Stimulated activated CD8-positive, alpha-beta memory T cell treated with anti-CD3 and anti-CD28 coated beads, Interleukin-4, amount 100 ng/mL, for 24 hours (primary cell): ENCODE measurements at places on chromosomes 2 and 18.

- peak; percentile 88 for DNase-seq
These were observed at the start of the genes MDH1 and WDPCP for GRCh38 chr2:63588385-63589147. MDH1 (plus strand) TSS chr2:63588963; CDS start chr2:63589044, 81 bp downstream. WDPCP (minus strand) TSS chr2:63588477; CDS start chr2:63588271, 206 bp downstream.

DNA sequence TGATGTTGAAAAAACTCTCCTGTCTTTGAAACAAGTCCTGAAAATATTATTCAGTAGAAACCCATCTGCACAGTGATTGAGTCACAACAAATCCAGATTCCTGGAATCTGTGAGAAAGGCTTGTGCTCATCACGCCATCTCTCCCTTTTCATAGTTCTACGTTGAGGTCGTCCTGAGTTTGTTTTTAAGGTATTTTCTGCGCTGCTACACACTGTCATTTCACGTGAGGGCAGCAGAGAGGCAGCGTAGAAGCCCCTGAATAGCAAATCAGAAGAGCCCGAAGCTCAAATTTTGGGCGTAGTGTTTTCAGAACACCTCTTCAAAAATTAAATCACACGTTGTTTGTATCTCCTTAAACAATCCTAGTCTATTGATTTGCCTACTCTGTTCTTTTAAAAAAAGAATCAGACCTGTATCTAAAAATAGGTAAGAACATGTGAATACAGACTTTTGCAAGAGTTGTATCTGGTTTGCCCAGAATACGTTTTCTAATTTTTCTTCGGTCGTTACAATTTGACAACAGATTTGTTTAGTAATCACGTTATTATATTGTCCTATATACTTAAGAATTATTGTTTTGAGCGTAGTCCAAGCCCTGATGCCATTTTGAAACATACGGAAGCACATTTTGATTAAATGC is 61.6 kb upstream of the SLC38A11 start:
- DNase-seq = no peak

GRCh38 chr2:101706819-101707177 is 9.3 kb downstream of the MAP4K4 start:
- DNase-seq = no peak

GRCh38 chr2:11051280-11051679 is 104.0 kb upstream of the SLC66A3 start:
- DNase-seq = no peak

- DNase-seq = peak; percentile 26
These were observed 134.9 kb upstream of the ZNF236 start for GRCh38 chr18:76687304-76687962.

- peak; percentile 73 for DNase-seq
These were observed at the start of gene MAPRE3 for GRCh38 chr2:26970244-26970927. MAPRE3 (plus strand) TSS chr2:26970637; CDS start chr2:27022219, 51,582 bp downstream.

DNA sequence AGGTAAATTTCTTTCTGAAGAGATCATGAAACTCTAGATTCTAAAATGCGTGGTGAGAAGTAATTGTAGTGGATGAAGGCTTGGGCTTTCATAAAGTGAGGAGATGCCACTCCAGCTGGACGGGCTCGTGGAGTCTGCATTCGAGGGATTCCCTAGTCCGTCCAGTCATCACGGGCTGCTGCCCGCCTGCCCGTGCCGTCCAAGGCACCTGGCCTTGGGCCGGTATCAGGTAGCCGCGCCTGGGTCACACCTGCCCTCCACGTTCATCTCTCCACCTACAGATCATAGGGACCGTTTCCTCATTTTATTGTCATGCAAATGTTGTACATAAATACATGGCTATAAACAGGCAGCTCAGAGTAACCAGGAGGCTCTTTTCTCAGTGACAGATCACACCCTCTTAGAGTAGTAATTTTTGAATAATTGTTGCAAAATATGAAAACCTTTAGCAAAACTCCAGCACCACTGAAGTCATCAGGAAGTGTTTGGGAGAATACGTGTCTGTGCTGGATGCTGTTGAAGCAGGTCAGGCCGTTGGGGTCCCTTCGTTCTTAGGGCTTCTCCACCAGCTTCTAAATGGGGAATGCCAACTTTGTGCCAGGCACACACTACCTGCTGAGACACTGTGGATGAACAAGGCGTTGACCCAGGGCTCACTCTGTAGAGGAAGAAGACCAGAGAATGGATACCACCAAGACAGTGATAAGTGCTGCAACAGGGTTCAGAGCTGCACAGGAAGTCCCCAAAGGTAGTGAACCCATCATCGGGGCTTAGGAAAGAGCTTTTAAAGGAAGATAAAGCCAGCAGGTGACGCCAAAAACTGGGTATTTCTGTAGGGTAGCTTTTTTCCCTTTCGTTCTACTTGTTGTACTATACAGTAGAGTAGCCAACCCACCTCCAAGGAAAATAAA is 112.5 kb downstream of the FAM210A start:
- no peak for DNase-seq

DNA sequence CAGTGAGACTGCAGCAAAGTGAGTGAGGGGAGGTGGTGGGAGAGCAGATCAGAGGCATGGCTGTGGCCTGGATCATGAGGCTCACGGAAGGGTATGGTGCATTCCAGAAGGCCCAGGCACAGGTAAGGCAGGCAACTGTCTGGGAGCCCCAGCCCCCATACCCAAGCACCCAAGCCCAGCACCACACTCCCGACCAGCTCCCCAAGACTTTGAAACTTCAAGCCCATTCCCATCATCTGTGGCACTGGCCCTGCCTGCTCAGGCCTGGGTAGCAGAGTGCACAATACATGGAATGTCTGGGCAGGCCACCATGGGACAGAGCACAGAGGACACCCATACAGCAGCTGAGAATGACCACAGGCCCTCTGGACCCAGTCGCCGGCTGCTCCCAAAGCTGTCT is 202.6 kb upstream of the ARL4C start:
- no peak for DNase-seq

GRCh38 chr2:105410554-105410953 is 11.7 kb upstream of the FHL2 start:
- no peak for DNase-seq

DNA sequence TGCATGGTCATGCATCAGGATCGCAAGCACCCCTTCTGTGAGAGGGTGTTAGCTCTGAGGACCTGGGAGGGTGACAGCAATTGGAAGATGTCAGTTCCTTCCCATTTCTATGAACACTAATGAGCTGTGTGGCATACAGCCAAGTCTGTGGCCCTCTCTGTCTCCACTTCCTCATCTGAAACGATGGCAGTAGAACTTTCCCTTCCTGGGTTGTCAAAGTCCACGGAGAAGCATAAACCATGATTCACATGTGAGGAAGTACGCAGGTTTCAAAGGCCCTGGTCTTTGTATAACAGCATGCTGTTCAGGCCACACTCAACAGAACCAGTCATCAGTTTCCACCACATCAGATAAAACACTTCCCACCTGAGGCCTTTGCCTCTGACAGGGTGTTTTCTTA is 167.4 kb upstream of the RAB6C start:
- no peak for DNase-seq

DNA sequence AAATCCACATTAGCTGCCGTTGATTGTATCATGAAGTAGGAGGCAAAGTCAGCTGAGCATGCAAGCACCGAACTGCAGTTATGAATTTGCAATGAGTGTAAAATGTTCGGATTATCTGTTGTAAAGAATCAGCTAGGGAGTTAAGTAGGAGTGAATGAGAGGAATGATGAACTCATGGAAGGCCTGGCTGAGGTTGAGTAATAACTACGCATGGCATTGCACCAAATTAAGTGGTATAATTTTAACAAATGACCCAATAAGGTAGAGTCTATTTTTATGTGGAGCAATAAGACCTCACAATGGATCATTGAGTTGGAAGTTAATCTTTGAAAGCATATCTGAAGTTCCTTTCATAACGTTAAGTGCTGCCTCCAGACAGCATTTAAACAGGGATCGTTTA is 288.2 kb upstream of the CHST9 start:
- DNase-seq = no peak

GRCh38 chr2:17373741-17374140 is 144.5 kb downstream of the RAD51AP2 start:
- DNase-seq = no peak

- DNase-seq = no peak
These were observed 2.8 kb upstream of the RAX start for GRCh38 chr18:59276047-59276446.

DNA sequence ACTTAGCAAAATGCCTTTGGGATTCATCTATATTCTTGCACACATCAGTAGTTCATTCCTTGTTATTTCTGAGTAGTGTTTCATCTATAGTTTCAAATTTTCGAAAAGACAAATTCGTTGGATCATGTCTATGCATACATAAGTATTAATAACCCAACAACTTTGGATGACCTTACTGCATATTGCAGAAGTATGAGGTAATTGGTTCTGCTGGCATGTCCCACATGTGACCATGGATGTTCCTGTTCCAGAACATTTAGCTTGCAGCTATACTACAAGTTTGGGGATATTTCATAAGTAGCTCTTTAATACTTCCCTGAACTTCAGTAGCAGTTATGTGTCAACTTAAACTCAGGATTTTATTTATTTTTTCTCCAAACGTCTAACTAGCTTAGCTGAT is 44.9 kb downstream of the APLF start:
- DNase-seq = no peak

GRCh38 chr2:176573612-176574483 is 304.6 kb downstream of the MTX2 start:
- DNase-seq = no peak

- DNase-seq = no peak
These were observed 15.5 kb downstream of the ADRA2B start for GRCh38 chr2:96100893-96101304.

DNA sequence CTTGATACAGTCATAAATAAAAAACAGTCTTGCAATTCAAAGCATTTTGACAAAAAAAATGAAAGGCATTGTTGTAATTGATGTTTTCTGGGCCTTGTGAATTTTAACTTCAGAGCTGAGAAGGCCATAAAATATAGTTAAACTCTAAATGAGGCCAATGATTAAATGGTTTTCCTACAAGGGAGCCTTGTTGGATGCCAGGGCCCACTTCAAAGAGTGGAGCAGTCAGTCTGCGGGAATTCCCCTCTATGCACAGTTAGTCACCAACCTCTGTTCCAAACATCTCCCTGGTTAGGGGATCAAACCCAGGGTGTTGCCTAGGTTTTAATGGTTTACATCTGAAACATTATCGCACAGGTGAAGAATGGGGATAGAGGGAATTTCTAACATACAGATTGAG is 143.4 kb downstream of the NCKAP5 start:
- no peak for DNase-seq

DNA sequence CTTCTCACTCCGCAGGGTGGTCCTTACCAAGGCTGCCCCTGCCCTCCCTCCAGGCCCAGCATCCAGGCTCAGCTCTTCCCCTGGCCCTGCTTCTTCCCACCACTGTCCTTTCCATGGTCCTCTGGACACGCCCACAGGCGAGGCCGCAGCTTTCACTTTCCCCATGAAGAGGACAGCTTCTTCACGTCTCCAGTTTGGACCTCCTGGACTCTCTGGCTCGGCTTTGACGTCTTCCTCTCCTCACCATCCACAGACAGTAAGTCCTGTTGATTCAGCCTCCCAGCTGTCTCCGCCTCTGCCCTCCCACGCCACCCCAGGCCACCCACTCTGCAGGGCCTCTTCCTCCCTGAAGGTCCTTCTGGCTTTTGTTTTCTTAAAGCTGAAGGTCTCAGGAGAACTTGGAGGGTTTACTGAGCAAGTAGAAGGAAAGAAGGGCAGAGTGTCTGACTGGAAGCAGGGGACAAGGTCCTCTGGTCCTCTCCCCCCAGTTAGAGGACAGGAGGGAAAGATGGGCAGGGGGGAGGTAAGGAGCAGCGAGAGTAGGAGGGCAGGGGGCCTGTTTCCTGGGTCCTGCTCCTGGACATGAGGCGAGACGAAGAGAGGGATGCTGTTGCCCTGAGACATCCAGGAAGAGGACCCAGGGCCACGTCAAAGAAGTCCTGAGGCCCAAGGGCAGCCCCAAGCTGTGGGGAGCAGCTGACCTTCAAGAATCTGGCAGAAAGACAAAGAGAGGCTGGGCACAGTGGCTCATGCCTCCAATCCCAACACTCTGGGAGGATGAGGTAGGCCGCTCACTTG is 24.7 kb upstream of the NMUR1 start:
- DNase-seq = no peak

DNA sequence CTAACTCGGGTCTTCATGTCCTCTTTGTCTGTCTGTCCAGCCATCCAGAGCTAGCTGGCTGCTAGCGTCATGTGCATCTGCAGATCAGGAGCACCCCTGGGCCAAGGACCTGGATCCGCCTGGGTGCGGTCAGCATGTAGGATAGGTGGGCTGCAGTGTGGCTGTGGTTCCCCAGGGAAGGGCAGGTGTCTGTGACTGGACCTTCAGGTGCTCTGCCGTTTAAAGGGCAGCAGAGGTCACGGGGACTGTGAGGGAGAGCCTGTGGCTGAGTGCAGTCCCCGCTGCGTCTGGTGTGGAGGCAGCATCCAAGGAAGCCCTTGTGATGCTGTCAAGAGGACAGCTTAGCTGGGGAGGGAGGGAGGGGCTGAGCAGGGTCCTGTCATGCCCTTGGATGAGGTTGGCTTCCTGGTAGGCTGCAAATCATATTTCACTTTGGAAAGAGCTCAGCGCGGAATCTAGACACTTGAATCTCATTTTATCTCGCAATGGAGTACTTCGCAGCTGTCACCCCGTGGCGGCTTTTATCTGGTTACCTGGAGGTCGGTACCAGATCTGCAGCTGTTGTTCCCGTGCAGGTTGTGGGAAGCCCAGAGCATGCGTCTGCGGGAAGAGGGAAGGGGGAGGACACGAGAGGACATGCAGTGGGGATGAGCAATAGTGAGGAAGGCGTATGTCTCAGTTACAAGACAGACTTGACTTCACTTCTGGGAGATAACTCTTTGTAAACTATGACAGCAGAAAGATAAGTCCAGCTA is 5.9 kb upstream of the RALB start:
- no peak for DNase-seq

GRCh38 chr2:224360801-224361251 is 41.1 kb downstream of the FAM124B start:
- no peak for DNase-seq

DNA sequence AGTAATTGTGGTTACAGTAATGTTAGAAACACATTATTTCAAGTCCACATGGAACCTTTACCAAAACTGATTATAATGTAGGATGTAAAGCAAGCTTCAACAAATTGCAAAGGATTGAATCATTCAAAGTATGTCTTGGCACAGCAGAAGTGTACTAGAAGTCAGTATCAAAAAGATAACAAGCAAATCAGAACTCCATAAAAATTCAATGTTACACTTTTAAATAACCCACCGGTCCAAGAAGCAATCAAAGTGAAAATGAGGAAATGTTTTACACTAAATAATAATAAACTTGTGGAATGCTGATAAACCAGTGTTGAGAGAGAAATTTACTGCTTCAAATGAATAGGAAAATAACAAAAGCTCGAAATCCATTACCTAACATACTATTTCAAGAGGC is 47.7 kb downstream of the TTC21B start:
- no peak for DNase-seq

DNA sequence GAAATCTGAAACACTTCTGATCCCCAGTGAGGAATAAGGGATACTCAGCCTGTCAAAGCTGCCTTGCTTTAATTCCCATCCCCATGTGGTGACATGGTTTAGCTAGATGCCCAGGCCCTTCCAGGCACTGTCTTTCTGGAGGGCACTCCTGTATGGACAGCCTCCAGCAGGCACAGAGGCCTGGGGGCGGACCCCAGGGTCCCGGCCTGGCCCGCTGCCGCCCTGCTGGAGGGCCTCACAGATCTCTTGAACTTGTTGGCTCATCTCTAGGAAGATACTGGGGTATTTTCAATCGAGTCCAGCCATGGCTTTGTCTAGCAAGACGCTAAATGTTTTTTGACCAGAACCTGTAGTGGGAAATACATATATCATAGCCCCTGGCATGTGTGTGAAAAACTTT is 21.0 kb upstream of the CNNM3 start:
- no peak for DNase-seq
